ENCODE measurements at places on chromosomes 5 and 9.
A peak's percentile ranks its signal among the peaks of the same experiment; 100 is the strongest.

DNA sequence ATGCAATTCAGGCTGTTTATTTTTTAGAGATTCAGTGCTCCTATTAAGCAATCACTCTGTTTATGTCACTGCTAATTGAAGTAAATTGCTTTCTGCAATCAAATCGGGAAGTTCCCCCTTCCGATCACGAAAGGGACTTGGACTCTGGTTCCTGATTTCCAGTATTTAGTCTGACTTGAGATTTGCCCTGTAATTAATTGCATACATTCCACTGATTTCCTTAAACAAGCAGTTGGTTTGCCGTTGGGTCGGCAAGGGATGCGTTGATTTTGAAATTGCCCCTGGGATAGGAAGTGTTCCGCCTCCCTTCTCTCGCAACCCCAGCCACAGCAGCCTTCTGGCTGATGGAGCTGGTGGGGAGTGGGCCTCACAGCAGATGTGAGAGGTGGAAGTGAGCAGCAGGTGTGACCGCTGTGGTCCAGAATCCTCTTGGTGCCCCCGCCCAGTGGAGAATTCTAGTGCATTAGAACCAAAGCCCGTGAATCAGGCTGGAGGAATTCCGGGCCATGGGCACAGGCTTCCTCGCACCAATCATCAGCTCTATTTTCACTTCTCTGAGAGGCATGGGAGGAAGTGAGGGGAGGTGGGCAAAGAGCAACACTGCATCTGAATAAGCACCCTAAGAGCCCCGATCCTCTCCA lies 102.5 kb downstream of the SPRY4 start:
- no peak for DNase-seq

DNA sequence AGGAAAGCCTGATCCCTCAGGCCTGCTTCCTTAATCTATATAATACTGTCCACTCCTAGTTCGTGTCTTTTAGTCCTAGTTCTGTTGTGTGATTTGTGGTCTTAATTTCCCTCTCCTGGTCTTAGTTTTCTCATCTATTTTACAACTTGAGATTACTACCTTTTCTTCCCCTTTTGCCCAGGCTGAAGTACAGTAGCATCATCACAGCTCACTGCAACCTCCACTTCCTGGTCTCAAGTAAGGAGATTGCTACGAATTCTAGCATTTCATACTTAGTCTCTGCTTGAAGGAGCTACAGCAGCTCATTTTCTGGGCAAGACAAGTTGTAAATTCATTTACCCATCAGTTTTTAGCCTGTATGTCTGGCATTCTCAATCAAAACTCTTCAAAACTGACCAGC lies 5.5 kb downstream of the TRIM32 start:
- no peak for DNase-seq

DNA sequence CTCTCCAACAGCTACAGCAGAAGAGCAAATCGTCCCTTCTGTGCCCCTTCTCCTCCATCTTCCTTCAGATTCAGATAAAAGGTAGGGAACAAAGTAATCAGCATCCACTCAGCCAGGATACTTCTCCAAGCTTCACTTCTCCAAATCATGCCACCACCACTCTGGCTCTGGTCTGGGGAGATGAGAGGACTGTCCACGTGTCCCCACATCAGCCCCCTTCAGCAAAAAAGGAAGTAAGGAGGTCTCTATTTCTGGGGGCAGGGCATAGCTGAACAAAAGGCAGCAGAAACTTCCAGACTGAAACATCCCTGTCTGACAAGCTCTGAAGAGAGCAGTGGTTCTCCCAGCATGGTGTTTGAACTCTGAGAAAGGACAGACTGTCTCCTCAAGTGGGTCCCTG lies 116.9 kb downstream of the C5orf15 start:
- DNase-seq = no peak

GRCh38 chr9:114372921-114373448 lies 14.8 kb downstream of the AKNA start:
- DNase-seq = peak; percentile 86

- DNase-seq = no peak
Observed at GRCh38 chr5:167736992-167737391, 554.5 kb upstream of the WWC1 start.

- DNase-seq = no peak
Observed at GRCh38 chr5:83219495-83219894, 142.1 kb downstream of the XRCC4 start.

- DNase-seq = no peak
Observed at GRCh38 chr5:181281984-181282316, 21.0 kb upstream of the TRIM52 start.

GRCh38 chr9:128819716-128820664 lies 1.7 kb downstream of the ENDOG start:
- DNase-seq = no peak

- no peak for DNase-seq
Observed at GRCh38 chr5:168941901-168942300, 359.0 kb downstream of the SLIT3 start.

- DNase-seq = no peak
Observed at GRCh38 chr5:72518001-72518683, 10.9 kb upstream of the ZNF366 start.

DNA sequence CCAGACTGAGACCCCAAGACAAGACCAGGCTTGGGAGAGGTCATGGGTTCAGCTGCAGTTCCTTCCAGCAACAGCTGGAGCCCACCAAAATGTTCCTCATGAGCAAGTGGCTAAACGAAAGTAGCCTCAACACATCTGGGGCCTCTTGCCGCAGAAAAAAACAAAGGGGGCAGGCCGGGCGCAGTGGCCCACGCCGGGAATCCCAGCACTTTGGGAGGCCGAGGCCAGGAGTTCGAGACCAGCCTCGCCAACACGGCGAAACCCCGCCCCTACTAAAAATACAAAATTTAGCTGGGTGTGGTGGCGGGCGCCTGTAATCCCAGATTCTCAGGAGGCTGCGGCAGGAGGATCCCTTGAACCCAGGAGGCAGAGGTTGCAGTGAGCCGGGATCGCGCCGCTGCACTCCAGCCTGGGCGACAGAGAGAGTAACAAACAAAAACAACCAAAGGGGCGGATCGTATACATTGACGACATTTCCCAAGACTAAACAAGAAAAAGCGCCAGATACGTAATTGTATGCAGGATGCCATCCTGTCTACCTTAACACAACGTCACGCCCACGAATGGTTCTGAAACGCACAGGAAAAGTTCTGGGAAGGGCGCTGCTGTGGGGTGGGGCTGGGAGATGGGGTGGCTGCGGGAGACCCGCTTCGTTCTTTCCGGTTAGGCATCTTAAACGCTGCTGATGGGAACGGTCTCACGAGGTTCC lies 1.7 kb downstream of the INPP5E start:
- DNase-seq = no peak

GRCh38 chr5:9622971-9623421 lies 7.2 kb downstream of the TAS2R1 start:
- DNase-seq = no peak

DNA sequence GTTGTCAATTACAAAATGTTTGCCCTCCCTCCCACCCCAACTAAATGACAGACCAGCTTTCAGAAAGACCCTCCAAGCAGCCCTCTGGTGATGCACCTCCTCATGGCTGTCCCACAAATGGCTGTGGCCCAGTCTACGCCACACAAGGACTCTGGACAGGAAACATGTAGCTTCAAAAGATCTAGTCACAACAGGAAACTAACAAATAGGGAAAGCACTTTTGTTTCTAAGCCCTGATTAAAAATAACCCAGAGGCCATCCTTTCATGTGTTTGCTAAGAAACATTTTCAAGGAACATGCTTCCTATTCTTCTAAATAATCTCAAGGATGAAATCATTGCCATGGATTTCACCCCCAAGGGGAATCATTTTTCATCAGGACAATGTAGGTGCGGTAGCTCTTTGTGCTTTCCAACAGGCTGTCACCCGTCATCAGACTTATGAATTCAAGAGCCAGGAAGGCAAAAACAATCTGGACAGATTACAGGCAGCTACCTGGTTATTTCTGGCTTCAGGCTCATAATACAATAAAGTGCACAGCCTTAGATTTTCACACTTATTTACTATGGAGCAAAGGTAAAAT lies 20.1 kb downstream of the PCSK1 start:
- DNase-seq = no peak

GRCh38 chr5:149036168-149036567 lies 26.7 kb downstream of the SH3TC2 start:
- no peak for DNase-seq

DNA sequence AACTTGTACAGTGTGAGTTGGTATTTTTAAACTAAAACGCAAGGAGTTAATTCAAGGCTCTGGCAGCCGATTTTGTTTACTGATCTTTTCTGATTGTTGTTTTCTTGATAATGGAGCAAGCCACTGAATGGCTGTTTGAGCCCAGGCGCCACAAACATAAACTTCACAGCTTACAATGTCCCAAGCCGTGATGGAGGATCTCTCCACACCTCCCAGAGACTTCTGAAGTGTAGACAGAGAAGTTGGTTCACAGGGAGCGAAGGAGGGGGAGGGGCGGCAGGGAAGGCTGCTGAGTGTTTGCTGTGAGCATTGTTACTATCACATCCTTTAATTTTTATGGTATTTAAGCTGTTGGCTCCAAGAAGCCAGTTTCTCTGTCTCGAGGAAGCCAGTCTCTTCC lies 14.7 kb downstream of the ISL1 start:
- DNase-seq = no peak

- DNase-seq = no peak
Observed at GRCh38 chr5:156826150-156826549, 23.9 kb upstream of the PPP1R2B start.

DNA sequence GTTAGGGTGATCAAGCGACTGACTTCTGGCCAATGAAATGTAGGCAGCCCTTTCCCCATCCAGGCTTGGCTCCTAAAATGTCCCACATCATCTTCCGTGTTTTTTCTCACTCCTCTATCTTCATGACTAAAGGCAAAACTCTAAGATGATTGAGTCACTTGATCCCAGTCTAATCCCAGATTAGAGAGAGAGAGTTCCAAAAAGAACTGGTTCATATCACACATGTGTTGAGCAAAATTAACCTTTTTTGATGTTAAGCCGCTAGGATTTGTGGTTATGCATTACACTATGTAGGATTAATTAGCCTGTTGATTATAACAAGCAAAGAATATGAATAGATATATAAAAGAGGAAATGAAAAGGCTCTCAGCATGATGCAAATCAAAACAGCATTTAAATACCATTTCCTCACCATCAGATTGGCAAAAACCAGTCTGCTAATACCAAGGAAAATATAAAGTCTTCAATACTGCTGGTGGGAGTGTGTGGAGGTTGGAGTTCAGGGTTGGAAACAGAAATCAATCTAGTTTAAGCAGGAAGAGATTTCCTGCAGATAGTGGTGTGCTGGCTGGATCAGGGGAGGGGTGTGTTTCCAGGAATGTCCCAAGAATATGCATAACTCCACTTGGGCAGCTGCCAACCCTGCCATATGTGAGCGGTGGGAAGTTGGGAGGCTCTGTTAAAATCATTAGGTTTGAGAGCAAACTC lies 187.6 kb upstream of the S1PR3 start:
- no peak for DNase-seq

DNA sequence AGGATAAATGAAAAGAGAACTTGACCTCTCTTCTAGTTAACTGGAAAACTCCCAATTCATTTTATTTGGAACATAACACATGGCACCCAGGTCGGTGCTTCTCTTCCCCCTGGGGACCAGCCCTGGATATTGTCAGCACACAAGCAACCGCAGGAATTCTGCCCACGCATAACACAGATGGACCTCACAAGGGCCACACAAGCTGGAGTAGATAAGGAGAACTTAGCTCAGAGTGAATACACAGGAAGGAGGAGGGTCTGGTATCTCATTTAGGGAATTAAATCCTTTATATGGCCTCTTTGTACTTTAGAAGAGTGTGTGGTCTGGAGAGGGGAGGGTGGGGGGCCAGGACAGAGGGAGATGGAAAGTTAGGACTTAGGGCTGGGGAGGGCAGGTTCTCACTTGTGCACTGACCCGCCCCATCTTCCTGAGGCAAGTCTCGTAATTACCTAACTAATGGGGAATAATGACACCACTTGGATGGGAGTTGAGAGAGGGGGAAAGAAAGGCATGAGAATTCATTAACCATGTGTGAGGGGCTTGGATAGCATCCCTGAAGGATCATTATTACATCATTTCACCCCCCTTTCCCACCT lies 341.2 kb upstream of the WWC1 start:
- no peak for DNase-seq

- no peak for DNase-seq
Observed at GRCh38 chr5:158226496-158226895, 367.6 kb upstream of the CLINT1 start.

GRCh38 chr5:113124265-113124664 lies 147.7 kb downstream of the DCP2 start:
- DNase-seq = no peak

- DNase-seq = no peak
Observed at GRCh38 chr9:114472765-114473446, 32.4 kb downstream of the WHRN start.

- no peak for DNase-seq
Observed at GRCh38 chr5:34551911-34552433, 104.2 kb upstream of the RAI14 start.

GRCh38 chr5:28822071-28822470 lies 1783.7 kb upstream of the CDH9 start:
- DNase-seq = no peak

GRCh38 chr9:92254381-92255337 lies 38.8 kb downstream of the IARS1 start:
- no peak for DNase-seq

DNA sequence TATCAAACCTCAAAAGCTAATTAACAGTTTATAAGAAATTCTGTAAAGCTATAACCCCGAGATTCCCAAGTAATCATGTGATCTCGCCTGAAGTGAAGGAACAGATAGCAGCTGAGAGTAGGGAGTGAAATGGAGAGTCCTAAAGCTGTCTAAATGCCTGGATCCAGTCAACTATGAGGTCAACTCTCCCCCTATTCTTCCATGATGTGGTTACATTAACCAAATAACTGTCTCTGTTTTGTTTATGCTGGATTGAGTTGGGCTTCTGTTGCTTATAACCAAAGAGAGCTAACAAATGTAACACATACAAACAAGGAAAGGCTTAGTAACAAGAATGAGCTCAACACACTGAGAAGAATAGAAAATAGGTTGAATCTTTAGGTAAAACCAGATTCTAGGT lies 41.6 kb downstream of the GKAP1 start:
- no peak for DNase-seq

- DNase-seq = no peak
Observed at GRCh38 chr5:180026320-180026719, 45.2 kb downstream of the RNF130 start.
